CD4-positive, alpha-beta T cell treated with Interleukin-12 subunit alpha and Interleukin-12 subunit beta, for 1 hour (primary cell): ENCODE measurements at places on chromosomes 1 and 21.

DNA sequence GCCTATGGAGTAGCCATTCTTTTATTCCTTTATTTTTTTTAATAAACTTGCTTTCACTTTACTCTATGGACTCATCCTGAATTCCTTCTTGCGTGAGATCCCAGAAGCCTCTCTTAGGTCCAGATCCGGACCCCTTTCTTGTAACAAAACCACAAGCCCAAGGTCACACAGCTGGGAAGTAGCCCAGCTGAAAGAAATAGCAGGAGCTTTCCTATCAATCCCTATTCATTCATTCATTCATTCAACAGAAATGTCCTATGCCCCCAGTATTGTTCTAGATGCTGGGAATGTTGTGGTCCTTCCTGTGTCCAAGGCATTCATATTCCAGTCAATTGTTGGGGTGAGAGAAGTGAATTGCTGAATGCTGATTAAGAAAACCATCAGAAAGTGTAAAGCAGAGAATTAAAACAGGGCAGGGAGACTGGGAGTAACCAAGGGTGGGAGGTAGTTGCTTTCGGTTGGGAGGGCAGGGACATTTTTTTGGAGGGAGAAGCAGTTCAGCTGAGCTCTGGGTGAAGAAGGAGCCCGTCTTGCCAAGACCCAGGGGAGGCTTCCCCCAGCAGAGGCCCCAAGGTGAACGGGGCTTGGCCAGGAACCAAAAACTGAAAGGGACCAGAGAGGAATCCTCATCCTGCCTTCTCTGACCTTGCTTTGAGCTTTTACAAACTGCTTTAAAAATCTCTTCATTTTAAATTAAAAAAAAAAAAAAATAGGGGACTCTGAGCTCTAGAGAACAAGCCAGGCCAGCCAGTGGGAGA, 10.8 kb downstream of the PLA2G2D start:
- no peak for DNase-seq

GRCh38 chr1:59443310-59443709, 146.4 kb downstream of the FGGY start:
- DNase-seq = no peak

- no peak for DNase-seq
These were observed 232.9 kb downstream of the TPR start for GRCh38 chr1:186142159-186142558.

DNA sequence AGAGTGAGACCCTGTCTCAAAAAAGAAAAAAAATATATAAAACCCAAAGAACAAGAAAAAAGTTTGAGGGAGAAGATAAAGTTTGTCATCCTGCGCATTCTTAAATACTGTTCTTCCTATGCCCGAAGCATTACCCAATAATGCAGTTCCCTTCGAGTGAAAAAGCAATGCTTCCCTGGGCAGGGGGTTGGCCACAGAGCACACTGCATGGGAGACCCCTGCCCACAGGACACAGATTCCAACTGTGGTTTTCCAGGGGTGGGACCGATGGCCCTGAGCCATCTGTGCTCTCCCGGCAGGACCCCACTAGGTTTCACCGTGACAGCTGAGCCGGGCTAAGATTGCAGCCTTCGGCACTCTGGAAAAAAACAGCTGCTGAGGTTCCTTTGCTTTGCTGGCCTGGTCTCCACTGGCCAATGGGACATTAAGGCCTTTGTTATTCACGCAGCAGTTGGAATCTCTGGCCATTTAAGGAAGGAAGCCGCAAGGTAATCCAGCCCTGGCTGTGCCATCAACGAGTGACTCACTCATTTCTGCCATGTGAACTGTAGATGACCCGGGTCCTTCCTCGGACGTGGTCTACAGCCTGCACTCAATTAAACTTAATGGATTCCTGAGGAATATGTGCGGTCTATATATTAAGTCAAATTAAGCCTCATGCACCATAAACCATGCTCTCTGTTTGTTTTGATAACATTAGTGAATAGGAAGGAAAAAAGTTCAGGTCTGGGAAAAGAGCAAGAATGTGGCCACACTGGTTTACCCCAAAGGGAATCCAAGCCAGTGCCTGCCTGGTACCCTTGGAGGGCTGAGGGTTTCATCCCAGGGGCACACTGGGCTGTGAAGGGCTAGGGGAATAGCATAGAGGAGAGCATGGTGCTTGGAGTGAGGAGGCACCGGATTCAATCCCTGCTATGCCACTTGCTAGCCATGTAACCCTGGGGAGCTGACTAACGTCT, 163.2 kb downstream of the ZBTB18 start:
- DNase-seq = no peak
